Left kidney (tissue), 8 donors: ENCODE measurements at places on chromosomes 13 and 19.

GRCh38 chr19:53868091-53868891, 608 bp downstream of the MYADM start:
- DNase-seq: no peak

DNA sequence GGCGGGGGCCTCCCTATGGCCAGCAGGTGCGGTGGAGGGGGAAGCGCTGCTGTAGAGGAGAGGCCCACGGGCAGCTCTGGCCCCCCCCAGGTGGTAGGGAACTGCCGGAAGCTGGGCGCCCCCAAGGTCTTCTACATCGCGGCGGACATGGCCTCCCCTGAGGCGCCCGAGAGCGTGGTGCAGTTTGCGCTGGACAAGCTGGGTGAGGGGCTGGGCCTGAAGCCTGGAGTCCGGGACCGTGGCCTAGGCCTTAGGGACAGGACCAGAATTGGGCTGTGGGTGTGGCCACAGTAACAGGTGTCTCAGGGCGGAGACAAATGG, 3.8 kb upstream of the RPL36 start:
- no peak for DNase-seq

GRCh38 chr19:13861392-13861713, 15.6 kb upstream of the NANOS3 start:
- no peak for DNase-seq

GRCh38 chr19:37959665-37960114, 52.7 kb downstream of the SIPA1L3 start:
- no peak for DNase-seq
